ENCODE measurements at places on chromosomes 2 and 18.

DNA sequence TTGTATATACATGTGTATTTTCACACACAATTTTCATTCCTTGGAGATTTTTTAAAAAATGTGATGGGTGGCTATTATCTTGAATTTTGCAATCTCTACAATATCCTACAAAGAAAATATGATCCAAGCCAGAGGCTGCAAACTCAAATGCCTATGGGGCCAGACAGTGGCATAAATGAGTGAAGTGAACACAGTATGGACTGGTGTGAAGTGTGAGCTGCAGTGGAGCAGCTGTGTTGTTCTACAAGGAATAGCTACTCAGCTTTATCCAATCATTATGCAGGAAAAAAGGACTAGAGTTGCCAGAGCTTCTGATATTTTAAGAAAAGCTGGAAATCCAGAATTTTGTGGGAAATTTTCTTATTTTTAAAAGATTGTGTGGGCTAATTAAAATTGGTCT, 62.1 kb downstream of the ARHGEF33 start:
- no peak for DNase-seq

- DNase-seq, result no peak
These were observed 283.3 kb upstream of the THUMPD2 start for GRCh38 chr2:40062381-40062780.

DNA sequence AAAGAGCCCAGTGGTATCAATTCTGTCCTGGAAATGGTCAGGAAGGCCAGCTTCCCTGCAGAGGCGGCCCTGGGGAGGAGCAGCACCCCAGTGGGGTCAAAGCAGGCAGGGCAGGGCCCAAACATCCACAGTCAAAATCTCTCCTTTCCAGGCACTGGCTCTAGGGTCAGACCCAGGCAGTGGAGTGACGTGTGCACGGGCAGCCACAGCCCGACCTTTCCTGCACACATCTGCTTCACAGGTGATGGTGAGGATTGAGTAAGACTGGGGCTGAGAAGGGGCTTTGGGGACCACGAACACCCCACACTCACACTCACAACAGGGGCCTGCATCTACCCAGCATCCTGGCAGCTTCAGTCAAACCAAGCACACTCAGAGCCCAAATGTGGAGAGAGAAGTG, 97.8 kb upstream of the GLI2 start:
- no peak for DNase-seq

GRCh38 chr18:12102136-12102842, 8.6 kb downstream of the ANKRD62 start:
- DNase-seq, result no peak

DNA sequence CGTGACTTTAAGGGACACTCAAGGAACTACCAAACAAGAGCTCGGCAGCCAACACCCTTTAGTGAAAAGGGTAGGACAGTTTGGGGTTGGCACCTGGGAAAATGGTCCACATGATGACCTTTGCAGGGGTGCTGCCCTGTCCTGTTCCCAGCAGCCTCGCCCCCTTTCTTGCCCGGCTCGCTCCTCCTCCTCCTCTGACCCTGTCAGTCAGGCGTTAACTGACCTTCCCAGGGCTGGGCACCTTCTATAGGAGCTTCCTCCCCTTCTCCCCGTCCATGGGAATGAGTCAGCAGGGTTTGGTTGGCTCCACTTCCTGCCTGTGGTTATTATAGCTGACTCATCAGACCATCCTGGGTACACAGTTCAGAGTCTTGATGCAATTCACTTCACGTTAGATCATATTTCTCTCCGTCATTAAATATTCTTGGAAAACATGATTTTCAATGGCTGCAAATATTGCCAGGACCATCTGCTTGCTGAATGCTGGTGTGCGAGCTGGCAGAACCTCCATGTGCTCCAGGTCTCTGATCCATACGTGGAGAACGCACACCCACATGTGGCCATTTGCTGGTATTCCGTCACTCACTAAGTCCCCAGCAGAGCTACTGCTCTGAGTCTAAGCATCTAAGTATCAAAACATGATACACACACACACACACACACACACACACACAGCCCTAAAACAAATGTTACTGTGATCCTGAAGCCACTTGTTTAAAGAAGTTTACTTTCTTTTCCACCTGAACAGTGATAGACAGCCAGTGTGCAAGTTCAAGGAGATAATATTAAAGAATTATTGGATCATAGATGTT, 185.0 kb downstream of the ANAPC1 start:
- DNase-seq, result peak; percentile 80

DNA sequence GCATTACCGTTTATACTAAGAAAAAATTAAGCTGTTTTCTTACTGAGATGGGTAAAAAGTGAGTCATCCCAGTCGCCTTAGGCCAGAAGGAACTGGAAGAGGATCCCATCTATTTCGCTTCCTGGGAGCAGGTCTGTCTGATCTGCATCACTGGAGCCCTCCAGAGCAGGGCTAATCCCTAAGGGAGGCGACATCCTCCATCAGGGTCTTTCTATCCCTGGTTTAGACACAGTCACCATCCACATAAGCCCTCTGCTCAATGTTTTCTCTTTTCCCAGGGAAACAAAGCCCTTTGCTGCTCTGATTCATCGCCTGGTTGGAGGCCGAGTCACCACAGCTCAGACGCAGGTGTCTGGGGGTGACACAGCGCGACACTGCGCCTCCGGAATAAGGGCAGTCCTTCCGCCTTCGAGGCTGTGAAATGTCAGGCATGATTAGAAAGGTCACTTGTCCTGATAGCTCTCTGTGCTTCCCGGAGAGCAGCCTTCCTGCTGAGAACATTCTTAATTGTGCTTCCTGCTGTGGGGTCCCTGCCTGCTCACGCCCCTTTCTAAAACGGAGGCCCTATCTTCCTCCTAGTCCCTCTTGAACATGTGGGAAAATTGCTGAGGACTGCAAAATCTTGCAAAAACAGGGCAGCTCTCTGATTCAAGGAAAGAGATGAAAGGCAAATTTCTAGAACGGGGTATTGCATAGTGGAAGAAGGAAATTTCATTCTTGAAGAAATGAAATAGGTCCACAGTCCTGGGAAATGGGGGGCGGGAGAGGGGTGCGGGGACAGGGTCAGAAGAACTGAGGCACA, 56.3 kb downstream of the MARCHF4 start:
- DNase-seq, result no peak

DNA sequence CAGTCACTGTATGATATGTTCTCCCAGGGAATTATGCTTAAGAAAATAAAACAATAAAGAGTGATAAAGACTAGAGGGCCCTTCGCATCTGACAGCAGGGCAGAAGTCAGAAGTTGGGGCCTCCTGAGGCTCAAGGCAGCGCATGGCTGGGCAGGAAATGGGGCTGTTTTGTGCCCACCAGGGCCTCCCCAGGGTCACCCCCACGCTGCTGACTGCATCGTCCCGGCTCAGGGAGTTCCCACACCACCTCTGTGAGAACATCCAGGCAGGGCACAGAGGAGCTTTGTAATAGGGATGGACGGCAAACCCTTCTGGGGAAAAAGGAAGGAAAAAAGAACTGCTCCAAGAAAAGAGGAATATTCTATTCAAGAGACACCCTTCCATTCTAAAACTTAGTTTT, 41.2 kb downstream of the PAX3 start:
- DNase-seq, result no peak

GRCh38 chr2:1849450-1849849, 105.1 kb upstream of the PXDN start:
- DNase-seq, result no peak

DNA sequence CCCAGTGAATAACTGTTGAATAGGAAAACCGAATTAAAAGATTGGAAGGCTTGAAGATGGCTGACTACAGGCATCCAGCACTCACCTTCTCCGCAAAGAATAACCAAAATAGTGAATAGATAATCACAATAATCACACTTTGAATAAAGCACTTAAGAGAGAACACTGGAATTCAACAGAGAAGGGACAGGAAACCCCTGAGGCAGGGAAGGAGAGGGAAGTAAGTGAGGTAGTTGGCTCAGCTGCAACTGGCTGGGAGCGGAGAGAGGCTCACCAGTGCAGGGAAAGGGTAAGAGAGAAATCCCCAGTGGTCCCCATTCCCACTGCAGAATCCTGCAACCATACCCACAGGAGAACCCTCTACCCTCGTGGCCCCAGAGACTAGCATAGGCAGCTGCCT, 246.6 kb upstream of the NCKAP5 start:
- DNase-seq, result no peak

- DNase-seq, result no peak
These were observed 1.9 kb downstream of the HTRA2 start for GRCh38 chr2:74531666-74532065.

GRCh38 chr2:178478130-178478438, 316 bp downstream of the FKBP7 start:
- DNase-seq, result no peak

DNA sequence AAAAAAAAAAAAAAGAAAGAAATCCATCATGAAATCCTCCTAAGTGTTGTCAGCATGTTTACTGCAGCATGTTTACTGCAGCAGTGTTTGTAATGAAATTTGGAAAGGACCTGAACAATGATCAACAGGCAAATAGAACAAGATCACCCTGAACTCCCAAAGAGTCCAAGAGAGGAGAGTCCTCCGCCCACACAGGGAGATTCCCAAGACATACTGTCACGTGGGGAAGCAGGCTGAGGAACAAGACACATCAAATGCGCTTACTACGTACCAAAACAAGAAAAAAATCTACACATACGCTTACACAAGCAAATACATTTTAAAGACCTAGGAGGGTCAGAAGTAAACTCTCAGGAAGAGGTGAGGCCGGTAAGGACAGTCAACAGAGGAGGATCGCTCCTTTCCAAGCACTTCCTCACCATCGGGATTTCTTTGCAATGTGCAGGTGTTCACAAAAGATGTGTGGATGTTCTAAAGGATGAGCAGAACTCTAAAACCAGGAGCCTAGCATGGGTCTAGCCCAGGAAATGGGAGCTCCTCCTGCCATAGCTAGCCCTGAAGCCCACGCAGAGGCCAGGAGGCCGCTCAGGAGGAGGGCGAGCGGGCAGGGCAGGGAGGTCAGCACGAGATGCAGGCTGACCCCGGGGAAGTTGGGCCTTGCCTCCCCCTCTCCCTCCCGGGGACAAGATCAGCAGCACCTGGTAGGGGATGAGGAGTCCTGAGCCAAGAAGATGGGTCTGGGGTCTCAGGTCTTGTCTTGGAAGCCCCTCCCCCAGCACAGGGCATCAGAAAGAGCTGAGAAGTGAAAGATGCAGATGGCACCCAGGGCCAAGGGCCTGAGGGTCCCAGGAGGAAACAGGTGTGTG, 66.4 kb downstream of the ZNF516 start:
- DNase-seq, result no peak

GRCh38 chr18:22523481-22523880, 105.8 kb upstream of the CTAGE1 start:
- DNase-seq, result no peak

GRCh38 chr2:203649176-203649814, 57.1 kb upstream of the CD28 start:
- DNase-seq, result no peak

GRCh38 chr2:116061023-116061422, 1618.6 kb downstream of the DPP10 start:
- no peak for DNase-seq

- DNase-seq, result no peak
These were observed 98.1 kb downstream of the NFATC1 start for GRCh38 chr18:79493801-79494211.

GRCh38 chr2:128643221-128644065, 324.8 kb upstream of the HS6ST1 start:
- DNase-seq, result no peak

GRCh38 chr2:172826522-172826921, 90.9 kb downstream of the RAPGEF4 start:
- no peak for DNase-seq

DNA sequence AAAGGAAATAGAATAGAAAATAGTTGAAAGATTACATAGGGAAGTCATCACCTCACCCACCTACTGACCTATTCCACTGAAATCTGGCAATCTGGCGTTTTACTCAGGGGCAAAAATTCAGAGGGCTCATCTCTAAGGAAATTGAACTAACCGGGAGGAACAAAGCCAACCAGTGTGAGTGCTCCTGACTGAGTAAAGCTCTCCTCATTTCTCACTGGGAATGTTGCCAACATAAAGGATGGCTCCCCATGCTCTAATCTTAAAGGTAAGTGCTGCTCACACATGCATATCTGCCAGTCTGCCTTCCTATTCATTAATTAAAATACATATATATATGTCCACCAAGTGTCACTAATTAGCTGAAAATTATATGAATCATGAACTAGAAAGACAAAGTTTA, 13.5 kb upstream of the DOK6 start:
- no peak for DNase-seq

GRCh38 chr2:138444411-138444810, 57.2 kb upstream of the SPOPL start:
- DNase-seq, result no peak

DNA sequence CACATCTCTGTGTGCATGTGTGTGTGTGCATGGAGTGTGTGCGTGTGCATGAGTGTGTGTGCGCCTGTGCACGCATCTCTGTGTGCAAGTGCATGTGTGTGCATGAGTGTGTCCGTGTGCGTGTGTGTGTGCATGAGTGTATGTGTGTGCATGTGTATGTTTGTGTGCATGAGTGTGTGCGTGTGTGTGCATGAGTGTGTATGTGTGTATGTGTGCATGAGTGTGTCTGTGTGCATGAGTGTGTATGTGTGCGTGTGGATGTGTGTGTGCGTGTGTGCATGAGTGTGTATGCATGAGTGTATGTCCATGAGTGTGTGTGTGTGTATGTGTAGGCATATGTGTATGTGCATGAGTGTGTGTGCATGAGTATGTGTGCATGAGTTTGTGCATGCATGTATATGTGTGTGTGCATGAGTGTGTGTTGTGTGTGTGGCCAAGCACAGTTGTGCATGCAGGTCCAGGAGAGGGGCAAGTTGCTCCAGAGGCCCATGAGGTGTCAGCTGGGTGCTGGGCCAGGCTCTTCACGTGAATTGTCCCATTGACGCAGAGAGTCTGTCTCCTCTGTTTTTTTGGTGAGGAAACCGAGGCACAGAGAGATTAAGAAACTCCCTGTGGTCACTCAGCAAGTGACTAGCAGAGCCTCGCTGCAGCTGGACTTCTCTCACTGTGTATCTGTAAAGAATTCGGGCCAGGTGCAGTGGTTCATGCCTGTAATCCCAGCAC, 75.5 kb downstream of the ASB1 start:
- no peak for DNase-seq

GRCh38 chr2:241324775-241325174, 9.1 kb downstream of the SEPTIN2 start:
- no peak for DNase-seq

All from mucosa of gallbladder (tissue), 1 donor.